Activated CD8-positive, alpha-beta T cell treated with anti-CD3 and anti-CD28 coated beads, Interleukin-2, amount 10 ng/mL, durations not matched to agents 7 days and 5 days (primary cell): ENCODE measurements at places on chromosomes 11 and 22. TPM values are rescaled to one million over a fixed set of nuclear protein-coding genes. Genes with fewer than 3 reads are reported as not detected.
A peak's percentile ranks its signal among the peaks of the same experiment; 100 is the strongest.

DNA sequence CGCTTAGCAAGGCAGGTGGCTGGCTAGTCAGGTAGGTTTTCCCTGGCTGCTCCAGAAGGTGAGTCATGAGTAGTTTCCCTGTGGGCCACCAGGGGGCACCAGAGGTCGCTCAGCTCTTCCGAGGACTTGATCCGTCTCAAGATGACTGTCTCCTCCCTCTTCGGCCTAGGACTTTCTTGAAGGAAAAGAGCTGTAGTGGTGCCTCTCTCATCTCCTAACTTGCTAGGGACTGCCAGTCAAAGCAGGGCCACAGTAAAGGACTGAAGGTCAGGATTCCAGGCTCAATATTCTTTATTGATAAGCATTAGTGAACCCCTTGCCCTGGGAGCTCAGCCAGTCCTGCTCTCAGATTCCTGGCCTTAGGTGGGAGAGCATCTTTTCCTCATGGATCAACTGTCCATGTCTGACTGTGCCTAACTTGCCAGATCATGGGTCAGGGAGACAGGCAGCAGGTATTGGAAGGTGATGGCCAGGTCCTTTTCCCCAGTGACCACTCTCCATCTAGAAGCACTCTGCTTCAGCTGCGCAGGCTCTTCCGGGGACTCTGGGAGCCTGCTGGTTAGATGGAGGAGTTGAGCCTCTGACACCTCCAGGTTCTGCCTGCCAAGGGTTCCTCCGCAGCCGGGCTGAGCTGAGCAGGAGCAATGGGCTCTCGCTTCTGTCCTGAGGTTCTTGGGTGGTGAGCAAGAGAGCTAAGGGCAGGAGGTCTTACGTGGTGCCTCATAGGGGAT lies 1.9 kb downstream of the POLD4 start:
- peak; percentile 72 for DNase-seq
- H3K4me1 ChIP-seq: peaks cover 37% of the 10 kb centered on the region
- peak overlapping the region; percentile 66 for H3K4me3 ChIP-seq

DNA sequence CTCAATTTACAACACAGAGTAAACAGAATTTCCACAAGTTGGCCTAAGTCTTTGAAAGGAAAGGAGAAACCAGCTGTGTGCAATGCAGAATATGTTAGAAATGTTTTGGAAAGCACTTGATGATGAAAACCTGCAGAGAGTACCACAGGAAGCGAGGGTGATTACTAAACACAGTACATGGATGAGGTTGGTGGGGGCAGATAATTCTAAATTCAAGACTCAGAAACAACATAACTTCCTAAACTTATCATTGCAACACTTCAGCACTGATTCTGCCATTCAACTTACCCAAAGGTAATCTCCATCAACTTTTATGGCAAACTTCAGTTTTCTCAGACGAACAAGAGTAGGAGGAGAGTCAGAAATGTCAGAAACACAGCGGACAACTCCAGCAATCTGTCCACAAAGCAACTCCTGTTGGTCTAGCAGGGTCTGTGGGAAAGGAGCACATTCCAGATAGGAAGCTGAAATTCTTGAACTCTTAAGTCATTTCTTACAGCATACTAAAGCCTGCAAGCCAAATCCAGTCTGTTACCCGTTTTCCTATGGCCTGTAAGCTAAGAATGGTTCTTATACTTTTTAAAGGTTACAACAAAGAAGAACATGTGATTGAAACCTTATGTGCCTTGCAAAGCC lies 6.8 kb downstream of the HPS4 start:
- H3K27ac ChIP-seq: no peak overlapping the region
- peaks cover 54% of the 10 kb centered on the region for H3K4me1 ChIP-seq
- no peak for DNase-seq
- H3K36me3 ChIP-seq: peaks cover 57% of the 10 kb centered on the region
- H3K27me3 ChIP-seq: no peaks in the 10 kb centered on the region

DNA sequence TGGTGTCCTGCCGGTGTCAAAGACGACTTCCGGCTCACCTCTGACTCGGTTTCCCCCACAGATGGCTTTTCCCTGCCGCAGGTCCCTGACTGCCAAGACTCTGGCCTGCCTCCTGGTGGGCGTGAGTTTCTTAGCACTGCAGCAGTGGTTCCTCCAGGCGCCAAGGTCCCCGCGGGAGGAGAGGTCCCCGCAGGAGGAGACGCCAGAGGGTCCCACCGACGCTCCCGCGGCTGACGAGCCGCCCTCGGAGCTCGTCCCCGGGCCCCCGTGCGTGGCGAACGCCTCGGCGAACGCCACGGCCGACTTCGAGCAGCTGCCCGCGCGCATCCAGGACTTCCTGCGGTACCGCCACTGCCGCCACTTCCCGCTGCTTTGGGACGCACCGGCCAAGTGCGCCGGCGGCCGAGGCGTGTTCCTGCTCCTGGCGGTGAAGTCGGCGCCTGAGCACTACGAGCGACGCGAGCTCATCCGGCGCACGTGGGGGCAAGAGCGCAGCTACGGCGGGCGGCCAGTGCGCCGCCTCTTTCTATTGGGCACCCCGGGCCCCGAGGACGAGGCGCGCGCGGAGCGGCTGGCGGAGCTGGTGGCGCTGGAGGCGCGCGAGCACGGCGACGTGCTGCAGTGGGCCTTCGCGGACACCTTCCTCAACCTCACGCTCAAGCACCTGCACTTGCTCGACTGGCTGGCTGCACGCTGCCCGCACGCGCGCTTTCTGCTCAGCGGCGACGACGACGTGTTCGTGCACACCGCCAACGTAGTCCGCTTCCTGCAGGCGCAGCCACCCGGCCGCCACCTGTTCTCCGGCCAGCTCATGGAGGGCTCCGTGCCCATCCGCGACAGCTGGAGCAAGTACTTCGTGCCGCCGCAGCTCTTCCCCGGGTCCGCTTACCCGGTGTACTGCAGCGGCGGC lies 5.5 kb downstream of the B3GNT6 start:
- no peaks in the 10 kb centered on the region for H3K36me3 ChIP-seq
- H3K27me3 ChIP-seq: peaks cover 44% of the 10 kb centered on the region
- H3K4me3 ChIP-seq: no peak overlapping the region

- no peaks in the 10 kb centered on the region for H3K36me3 ChIP-seq
- no peak overlapping the region for H3K4me3 ChIP-seq
- no peaks in the 10 kb centered on the region for H3K4me1 ChIP-seq
- no peak overlapping the region for H3K27ac ChIP-seq
- DNase-seq: no peak
These were observed 729.7 kb downstream of the BRD1 start for GRCh38 chr22:49097966-49098365.

KCTD17 gene
- total RNA-seq: 35.9 TPM

RIC8A gene
- total RNA-seq: 121 TPM

SMPD1 gene
- 35.5 TPM for total RNA-seq

CDC42EP1 gene
- total RNA-seq: 0.21 TPM

GRCh38 chr22:48361099-48361639 lies 1466.5 kb downstream of the BRD1 start:
- no peaks in the 10 kb centered on the region for H3K36me3 ChIP-seq
- no peaks in the 10 kb centered on the region for H3K4me1 ChIP-seq
- H3K27ac ChIP-seq: no peak overlapping the region
- no peak overlapping the region for H3K4me3 ChIP-seq

RFPL3 gene
- not detected for total RNA-seq

GRCh38 chr11:101127197-101127698 lies 2.4 kb downstream of the PGR start:
- peaks cover 3% of the 10 kb centered on the region for H3K36me3 ChIP-seq
- peak overlapping the region; percentile 36 for H3K4me3 ChIP-seq
- H3K4me1 ChIP-seq: peaks cover 4% of the 10 kb centered on the region
- H3K27ac ChIP-seq: no peak overlapping the region
- H3K27me3 ChIP-seq: peaks cover 30% of the 10 kb centered on the region
